Nephron progenitor cell (in vitro differentiated cells): ENCODE measurements at places on chromosomes 13 and 19.

GRCh38 chr19:49591731-49592485 is 926 bp downstream of the PRR12 start:
- DNase-seq: peak; percentile 62

- DNase-seq: no peak
Observed at GRCh38 chr13:91302111-91302510, 45.4 kb upstream of the MIR17HG start.

DNA sequence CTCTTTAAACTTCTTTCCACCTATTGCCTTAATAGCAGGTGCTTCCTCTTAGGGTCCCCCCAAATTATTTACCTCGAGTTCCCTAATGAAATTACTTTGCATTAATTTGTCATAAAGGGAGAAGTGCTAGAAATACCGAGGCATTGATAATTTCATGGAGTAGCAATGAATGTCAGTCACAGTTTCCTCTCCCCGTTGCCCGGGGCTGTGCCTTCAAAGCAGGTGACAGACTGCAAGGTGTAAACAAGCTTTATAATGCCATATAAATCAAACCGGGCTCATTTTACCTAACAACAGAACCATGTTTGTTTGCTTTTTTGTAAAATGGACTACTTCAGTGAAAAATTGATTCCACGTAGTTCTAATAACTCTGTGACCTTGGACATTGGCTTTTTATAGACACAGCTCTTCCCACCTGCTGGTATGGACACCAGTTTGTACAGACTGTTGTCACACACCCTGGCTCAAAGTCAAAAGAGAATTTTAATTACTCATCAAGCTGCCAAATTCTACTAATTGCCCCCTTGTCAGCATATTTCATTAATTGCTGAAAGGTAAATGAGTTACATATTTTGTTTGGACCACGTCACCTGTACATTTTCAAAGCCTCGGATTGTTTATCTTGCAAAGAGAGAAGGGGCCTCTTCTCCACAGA is 171.1 kb downstream of the STK24 start:
- no peak for DNase-seq

DNA sequence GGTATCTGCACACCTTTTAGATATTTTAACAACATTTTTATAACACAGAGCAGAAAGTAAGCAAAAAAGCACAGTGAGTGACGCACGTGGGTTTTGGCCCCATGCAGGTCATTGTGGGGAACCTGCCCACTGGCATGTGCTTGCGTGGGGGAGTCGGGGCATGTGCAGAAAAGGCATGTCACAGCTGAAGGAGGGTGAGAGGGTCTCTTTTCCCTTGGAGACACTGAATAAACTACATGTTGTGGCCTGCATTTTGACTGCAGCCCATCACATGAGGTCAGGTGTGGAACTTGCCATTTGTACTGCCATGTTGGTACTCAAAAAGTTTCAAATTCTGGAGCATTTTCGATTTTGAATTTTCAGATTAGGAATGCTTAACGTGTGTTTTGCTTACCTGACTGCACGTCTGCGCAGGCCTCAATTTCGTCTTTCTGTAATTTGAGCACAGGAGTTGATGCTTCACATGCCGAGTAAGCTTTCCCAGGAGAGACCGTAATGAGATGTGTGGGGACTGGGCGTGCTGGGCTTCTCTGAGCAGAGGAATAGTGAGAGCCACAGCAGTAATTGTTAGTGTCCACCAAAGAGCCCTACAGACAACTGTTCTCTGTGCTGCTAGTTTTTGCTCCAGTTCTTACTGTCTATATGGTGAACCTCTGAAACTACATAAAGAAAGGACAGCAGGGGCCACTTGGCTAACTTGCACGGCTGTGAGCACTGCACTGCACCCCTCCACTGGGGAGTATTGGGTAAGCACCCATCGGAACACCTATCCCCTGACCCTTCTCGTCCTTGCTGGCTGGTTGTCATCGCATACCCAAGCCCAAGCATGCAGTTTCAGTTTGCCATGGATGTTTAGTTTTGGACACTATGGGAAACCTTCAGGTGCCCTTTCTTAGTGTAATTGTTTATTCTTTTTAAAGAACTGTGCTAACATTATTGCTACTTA is 72.9 kb upstream of the GPR183 start:
- no peak for DNase-seq
